ENCODE measurements at places on chromosomes 2 and 18.
A peak's percentile ranks its signal among the peaks of the same experiment; 100 is the strongest.

DNA sequence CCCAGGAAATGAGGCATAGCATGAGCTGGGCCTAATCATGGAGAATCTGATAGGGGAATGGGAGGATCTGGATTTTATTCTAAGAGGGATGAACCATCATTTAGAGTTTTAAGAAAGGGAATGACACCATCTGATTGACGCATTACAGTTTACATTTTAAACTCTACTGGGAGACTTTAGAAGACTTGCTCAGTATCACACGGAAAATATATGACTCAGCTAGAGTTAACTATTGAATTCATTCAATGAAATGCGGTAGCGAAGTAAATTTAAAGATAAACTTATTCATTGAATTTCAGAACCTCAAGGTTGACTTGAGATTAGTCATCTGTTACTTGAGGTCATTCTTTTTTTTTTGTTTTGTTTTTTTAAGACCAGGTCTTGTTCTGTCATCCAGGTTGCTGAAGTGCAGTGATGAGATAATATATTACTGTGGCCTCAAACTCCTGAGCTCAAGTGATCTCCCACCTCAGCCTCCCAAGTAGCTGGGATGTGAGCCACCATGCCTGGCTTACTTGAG lies 25.0 kb downstream of the MC4R start:
- no peak for DNase-seq

- no peak for DNase-seq
These were observed 246.3 kb downstream of the SOX11 start for GRCh38 chr2:5938566-5938896.

GRCh38 chr2:143420313-143420712 lies 291.1 kb downstream of the ARHGAP15 start:
- DNase-seq = no peak

DNA sequence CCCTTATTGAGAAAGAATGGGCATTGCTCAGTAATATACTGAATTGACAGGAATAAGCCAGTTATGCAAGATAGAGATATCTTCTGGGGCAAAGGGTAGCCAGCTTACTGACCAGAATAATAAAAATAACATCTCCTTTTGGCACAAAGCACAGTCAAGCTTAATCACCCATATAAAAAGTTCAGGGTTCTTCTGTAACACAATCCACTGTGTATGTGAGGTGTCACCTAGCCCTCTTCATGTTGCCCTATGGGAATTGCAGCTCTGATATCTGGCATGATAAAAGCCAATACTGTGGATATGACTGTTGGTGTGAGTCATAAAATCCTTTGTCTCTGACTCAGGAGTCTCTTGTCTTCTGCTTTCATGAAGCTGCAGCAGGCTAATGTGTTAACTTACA lies 90.8 kb downstream of the DSEL start:
- no peak for DNase-seq

DNA sequence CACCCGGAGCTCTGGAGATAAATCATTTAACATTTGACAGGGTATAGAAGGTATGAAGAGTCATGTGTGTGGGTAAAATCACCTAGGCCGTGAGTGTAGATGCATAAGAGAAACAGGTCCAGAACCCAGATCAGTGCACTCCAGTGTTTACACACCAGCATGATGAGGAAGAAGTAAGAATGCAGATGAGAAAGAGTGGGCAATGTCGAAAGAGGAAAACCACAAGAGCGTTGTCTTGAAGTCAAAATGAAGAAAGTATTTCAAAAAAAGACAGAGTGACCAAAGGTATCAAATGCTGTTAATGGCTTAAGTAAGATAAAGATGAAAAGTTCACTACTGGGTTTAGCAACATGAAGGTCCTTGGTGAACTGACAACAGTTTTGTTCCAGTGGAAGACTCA lies 32.0 kb upstream of the PLB1 start:
- no peak for DNase-seq

DNA sequence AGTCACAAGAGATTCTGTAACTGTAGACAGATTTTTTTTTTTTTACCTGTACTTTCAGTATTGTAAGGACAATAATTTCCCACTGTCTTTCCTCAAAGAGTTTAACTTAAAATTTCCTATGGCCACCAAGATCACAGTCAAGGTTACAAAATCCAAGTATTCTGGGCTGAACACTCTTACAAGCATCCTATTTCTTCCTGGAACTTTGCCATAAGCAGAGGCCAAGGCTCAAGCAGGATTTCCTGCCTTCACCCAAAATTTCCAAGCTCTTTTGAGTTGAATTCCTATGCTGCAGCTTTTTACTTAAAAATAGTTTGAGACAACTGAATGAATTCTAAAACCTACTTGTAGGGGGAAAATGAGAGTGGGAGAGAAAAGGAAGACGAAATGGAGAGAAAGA lies 299.4 kb downstream of the ZNF516 start:
- DNase-seq = no peak

DNA sequence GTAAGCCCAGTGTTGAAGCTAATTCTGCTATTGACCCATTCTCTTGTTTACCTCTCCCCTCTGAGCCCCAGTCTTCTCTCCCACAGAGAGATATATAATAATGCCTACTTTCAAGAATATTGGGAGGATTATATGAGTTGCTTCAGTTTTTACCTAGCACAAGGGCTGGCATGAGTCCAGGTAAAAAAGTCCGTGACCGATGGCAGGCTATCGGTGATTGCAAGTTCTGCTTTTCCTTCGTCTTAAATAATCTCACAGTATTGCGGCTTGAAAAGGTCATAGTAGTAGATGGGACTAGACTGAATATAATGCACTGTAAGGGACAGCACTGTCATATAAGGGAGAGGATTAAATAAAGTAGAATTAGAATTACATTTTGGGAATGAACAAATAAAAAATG lies 77.6 kb downstream of the KIF5C start:
- DNase-seq = no peak

DNA sequence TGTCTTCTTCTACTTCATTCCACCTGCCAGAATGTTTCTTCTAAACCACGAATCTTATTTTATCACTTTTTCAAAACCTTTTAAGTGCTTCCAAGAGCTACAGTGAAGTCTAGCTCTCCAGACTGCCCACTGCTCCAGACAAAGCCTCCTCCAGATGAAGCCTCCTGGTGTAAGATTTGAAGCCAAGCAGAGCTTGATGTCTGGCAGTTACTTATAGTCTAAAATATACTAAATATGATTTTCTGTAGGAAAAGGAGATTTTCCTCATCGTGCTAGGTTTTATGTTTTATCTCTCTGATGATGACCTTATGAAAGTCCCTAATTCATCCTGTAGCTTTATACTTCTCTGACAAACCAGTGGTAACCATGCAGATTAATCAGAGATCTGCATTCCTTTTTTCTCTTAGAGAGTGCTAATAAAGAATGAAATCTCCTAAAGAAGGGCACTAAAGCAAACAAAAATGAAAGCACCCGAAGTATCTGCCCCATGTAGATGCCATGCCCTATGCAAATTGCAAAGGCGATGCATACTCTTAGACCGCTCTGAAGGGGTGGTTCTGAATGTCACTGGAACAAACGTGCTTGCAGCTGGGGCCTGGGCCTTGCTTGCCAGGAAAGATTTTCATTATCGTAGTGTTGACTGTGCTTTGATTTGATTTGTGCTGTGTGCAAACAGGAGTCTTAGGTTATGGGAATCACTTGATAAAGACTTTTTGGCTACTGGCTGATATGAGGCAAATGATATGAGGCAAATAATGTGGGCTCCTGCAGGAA lies 314.2 kb downstream of the PID1 start:
- no peak for DNase-seq

- DNase-seq = no peak
These were observed 23.3 kb downstream of the LDLRAD4 start for GRCh38 chr18:13241893-13242175.

GRCh38 chr2:62459106-62459505 lies 46.9 kb downstream of the TMEM17 start:
- DNase-seq = no peak

GRCh38 chr2:191783416-191783815 lies 63.5 kb downstream of the CAVIN2 start:
- no peak for DNase-seq

DNA sequence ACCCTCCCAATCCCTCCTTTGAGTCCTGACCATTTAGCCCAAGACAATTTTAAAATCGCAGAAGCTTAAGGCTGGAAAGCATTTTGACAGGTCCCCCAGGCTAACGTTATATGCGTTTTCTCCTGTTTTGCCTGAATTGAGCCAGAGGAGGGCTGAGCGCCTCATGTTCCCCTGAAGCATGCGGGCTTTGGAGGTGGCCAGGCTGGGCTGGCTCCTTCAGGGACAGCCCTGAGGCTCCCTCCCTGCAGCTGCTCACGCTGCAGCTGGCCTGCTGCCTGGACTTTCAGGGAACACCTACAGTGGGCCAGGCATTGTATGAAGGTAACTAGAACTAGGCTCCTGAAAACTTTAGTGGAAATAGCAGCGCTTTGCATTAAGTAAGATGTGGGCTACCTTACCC lies 179.2 kb downstream of the ACKR3 start:
- no peak for DNase-seq

- DNase-seq = no peak
These were observed 123.8 kb downstream of the AKAIN1 start for GRCh38 chr18:5073026-5073944.

DNA sequence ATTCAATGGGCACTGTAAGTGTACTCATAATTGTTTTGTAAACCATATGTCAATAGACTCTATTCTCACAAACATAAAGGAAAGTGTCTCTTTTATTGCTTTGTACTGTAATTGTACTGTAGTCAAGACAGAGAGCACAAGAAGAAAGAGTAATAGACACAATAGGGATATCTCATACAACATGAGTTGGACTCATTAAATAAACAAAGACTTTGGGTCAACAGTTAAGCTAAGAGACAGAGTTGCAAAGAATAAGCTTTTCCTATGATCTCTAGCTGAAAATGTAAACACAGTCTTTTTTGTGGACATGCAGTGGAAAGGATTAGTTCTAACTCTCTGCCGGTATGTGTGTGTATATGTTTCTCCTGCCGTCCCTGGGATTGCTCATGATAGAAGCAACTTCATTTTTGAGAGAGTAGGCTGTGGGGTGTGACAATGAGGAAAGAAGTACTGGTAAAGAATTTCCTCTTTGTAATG lies 13.9 kb upstream of the KYNU start:
- no peak for DNase-seq

DNA sequence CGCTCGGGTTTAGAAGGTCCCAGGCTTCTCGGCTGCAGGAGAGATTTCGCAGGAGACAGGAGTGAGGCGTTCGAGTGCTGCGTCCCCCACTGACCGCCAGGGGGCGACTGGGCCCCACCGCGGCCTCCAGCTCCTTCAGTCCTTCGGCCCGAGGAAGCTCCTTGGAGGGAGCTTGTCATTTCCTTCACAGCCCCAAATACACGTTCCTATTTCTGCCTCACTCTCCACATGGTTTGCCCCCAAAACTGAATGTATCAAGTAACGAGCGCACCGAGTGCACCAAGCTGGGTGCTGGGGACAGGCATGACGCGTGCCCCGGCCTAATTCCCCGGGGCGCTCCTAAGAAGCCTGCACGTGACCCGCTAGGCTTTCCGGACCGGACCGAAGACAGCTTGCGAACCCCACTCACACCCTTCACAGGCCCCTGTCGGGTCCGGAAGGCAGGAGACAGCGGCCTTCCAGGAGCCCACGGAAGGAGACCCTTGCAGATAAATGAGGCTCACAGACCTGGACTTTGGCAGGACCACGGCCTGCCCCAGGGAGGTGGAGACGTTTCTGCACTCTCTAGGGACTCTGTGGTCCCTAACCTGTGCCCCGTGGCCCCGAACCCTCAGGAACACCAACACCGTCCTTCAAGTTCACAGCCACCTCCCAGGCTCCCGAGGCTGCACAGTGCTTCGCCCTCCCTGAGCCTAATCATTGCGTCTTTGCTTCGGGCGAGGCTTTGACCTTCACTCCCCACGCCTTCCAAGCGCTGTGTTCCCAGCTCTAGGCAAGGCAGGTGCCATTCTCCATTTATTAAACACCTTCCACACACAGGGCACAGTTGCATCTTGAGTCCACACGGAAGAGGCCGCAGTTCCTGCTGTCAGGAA lies 13.0 kb upstream of the FAHD2A start:
- DNase-seq = peak; percentile 50

GRCh38 chr2:45843136-45843535 lies 191.7 kb downstream of the PRKCE start:
- no peak for DNase-seq

DNA sequence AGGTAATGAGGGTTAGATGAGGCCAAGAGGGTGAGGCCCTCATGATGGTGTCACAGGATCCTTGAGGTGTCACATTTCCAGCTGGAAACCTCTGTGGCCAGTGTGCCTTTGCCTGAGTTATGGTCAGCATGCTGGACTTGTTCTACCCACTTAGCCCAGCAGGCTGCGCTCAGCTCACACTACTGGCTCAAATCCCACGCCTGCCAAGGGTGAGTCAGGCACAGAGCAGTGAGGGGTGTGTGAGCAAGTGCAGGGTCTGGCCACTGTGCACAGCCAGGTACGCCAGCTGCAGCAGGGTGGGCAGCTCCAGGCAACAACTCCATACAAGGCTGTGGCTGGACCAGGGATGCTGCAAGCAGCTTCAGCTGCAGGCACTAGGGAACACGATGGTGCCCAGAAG lies 616.6 kb upstream of the FSHR start:
- DNase-seq = no peak

DNA sequence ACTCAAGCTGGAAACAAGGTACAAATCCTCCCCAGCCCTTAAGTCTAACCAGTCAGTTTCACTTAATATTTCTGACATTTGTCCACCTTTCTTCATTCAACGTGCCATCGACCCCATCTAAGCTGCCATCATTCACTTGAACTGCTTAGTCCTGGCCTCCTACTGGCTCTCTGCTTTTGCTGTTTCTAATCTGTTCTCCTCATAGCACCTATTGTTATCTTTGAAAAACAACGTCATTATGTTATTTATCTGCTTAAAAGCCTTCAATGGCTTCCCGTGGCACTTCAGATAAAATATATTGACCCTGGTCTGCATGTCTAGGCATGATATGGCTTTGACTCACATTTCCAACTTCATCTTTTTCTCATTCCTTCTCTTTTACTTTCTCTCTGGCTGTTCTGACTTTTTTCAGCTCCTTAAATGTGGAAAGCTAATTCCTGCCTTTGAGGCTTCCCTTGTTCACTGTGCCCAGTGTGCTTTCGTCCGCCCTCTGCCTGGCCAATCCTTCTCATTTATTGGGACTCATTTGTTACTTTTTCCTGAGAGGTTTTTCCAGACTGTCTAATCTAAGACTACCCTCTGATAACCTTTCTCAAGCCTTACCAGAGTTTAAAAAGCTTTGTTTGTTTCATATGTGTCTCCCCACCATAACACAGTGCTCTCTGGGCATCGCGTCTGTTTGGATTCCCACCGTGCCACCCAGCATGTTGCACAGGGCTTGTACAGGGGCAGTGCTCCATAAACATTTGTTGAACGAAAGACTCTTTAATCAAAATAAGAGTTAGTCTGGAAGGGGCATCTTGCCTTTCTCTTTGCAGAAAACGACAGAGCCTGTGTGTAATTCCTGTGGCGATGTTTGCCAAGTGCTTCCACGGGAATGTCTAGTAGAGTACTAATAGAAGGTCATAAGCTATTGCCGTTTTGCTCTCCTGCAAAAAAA lies 183.9 kb downstream of the FMNL2 start:
- DNase-seq = no peak

GRCh38 chr2:214127170-214127569 lies 283.7 kb upstream of the VWC2L start:
- DNase-seq = no peak

- no peak for DNase-seq
These were observed 84.9 kb downstream of the TPO start for GRCh38 chr2:1498176-1498575.

- DNase-seq = no peak
These were observed 70.5 kb upstream of the STON1 start for GRCh38 chr2:48459466-48459865.

- no peak for DNase-seq
These were observed 39.7 kb upstream of the MRPL19 start for GRCh38 chr2:75606761-75607399.
